Fibroblast of skin of right biceps (primary cell): ENCODE measurements at places on chromosomes 16 and 17.

DNA sequence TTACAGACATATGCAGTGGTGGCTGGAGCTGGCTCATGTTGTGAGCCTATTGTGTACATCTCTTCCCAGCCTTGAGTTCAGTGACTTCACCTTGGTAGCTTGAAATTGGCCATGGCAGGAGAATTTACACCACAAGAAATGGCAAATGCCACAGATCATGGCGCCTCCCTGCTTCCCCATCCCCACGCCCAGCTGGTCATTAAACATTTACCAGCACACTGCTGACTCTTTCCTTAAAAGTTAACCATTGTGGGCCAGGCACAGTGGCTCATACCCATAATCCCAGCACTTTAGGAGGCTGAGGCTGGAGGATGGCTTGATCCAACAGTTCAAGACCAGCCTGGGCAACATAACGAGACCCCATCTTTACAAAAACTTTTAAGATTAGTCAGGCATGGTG, 22.6 kb upstream of the ITGB4 start:
- no peak for DNase-seq

DNA sequence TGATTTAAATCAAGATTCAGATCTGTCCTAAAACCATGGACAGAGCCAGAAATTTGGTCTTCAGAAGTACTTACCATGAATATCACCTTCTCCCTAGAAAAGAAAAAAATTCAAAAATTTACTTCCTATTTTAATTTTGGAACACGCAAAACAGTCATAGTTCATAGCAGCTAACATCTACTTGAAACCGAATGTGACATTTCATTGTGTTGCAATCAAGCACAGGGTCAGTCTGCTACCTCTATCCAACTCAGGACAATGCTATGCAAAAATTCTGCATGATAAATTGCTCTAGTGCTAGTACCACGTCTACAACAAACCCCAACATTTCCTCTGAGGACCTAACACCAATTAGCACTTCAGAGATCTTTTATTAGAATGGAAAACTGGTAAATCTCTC, 7.7 kb downstream of the JPT1 start:
- no peak for DNase-seq

GRCh38 chr17:545156-545555, 169.5 kb downstream of the VPS53 start:
- DNase-seq = no peak

DNA sequence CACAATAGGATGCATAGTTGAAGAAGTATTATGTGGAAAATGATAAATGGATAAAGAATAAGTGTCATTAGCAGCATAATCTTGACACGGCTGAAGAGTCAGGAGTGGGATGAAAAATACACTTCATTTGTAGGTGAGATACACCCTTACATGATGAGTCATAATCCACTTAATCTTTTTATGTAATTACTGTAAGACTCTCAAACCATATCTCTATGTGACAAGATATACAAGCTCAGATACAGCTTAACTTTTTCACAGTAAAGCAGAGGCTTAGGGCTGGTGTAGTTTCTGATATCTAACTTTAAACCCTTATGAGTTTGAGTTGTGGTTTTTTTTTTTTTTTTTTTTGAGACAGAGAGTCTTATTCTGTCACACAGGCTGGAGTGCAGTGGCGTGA, 101.2 kb downstream of the FTO start:
- no peak for DNase-seq

DNA sequence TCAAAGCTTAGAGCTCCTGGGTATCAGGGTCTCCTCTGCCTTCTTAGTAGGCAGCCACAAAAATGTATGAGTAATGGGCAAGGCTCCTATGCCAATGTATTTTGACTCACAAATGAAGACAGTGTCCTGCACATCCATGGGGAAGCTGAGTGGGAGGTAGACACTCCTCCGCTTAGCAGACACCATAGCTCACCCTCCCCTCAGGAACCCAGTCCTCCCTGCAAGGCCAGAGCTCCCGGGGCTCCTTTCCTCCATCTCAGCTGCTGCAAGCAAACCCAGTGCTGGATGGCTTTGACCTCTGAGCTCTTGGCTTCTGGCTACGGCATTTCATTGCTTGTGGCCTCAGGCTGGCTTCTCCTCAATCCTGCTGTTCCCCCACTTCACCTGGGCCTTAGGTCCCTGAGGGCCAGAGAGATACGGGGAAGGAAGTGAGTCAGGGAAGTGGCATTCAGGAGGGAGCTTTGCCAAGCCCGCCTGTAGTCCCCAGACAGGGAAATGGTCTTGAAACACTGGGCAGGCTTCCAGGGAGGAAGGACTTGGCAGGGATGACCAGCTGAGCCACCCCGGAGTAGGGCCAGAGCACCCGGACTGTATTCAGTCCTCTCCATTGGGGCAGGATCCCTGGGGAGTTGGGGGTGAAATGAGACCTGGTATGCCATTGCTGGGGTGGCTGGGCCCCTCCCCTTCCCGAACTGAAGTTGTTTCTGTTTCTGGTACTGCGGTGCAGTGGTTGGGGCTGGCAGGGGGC, 4.5 kb downstream of the ABCC3 start:
- DNase-seq = peak; percentile 99

DNA sequence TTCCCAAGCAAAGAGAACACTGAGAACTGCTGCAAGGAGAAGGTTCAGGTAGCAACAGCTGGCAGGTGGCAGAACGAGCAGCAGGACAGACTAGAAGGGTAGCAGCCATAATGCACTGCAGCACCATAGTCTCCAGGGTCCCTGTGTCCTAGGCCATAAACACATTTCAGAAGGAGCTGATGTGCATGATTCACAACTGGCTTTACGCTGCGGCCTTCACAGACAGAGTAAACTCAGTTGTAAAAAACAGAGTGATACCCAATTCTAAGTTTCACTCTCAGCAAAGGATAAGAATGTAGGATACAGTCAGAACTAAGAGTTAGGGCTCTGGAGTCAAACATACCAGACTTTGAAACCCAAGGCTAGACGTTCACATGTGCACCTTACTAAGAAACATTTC, 24.4 kb downstream of the ARHGAP17 start:
- no peak for DNase-seq

GRCh38 chr17:16104189-16104588, 104.6 kb downstream of the TTC19 start:
- DNase-seq = no peak

GRCh38 chr17:67260170-67260987, 15.4 kb upstream of the HELZ start:
- peak; percentile 86 for DNase-seq

GRCh38 chr17:43366891-43367736, 31.7 kb upstream of the ARL4D start:
- peak; percentile 53 for DNase-seq

- no peak for DNase-seq
Observed at GRCh38 chr17:6102615-6103014, 32.4 kb downstream of the WSCD1 start.

DNA sequence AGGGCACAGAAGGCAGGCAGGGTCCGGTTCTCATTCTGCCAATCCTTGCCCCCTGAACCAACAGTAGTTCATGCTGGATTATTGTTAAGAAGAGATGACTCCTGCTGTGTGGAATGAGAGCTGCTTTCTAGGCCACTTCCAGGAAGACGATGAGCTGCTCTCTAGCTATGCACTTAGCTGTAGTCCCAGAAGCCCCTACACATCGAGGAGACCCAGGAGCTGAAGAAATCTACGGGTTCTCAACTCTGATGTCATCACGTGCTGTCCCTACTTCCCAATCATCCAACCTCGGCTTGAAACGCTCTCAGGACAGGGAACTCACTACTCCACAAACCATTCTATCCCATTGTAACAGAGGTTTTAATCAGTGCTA, 29.0 kb upstream of the EMP2 start:
- DNase-seq = peak; percentile 91

DNA sequence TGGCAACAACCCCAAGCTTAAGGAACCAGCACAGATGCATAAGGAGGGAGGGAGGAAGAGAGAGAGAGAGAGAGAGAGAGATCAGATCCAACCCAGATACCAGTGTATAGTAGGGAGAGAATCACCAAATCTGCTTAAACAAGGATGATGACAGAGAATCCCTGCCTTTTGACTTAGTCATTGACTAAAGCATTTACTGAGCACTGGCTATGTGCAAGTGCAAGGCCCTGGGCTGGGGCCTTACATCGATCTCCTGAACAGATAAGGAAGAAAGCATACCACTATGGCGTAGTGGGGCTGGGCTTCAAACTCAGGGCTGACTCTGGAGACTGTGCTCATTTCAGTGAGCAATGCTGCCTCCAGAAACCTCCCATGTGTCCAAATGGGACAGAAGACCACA, 15.8 kb downstream of the TSNAXIP1 start:
- peak; percentile 50 for DNase-seq

- no peak for DNase-seq
Observed at GRCh38 chr17:50818261-50818660, 17.1 kb upstream of the WFIKKN2 start.

- DNase-seq = no peak
Observed at GRCh38 chr16:66207139-66207882, 159.2 kb upstream of the CDH5 start.

- peak; percentile 27 for DNase-seq
Observed at GRCh38 chr17:65102788-65103187, 34.4 kb upstream of the RGS9 start.

DNA sequence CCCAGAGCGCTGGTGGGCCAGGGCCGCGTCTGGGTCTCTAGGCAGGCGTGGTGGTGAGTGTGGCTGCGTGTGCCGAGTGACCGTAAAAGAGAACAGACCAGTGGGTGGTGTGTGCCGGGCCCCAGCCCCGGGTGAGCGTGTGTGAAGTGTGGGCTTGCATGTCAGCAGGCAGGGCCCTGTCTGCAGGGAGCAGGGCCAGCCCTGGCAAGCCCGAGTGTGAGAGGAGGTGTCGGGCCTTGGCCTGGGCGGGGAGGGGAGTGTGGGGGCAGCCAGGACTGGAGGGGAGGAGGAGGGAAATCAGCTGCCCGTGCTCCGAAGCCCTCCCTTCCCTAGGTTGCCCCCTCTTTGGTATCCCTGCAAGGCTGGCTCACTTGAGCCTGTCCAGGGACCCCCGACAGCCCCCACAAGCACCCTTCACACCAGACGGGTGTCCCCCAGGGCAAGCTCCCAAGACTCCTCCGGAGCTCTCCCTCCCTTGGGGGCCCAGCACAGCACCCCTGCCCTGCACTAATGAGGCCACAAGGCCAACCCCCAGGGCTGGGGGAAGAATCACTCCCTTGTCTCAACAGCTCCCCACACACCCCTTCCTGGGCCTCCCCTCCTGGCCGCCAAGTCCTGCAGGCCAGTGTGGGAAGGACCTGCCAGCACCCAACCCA, 1.9 kb downstream of the USH1G start:
- DNase-seq = no peak

- DNase-seq = no peak
Observed at GRCh38 chr16:70465999-70466804, 11.8 kb downstream of the FCSK start.

DNA sequence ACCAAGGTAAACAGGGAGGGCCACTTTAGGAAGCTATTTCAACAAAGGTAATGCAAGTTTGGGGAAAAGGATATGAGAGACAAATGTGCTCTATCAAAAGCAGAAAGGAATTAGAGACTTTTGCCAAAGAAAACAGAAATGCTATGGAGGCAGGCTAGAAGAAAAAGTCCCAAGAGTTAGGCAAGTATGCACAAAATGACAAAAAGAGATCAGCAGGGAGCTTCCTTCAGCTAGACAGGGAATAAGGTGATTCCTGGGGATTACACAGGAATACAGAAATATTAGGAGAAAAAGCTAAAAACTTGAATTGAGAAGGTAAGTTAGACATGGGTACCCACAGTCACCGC, 2.4 kb downstream of the FXR2 start:
- peak; percentile 17 for DNase-seq

- peak; percentile 9 for DNase-seq
Observed at GRCh38 chr17:59558953-59559352, 6.5 kb upstream of the DHX40 start.

DNA sequence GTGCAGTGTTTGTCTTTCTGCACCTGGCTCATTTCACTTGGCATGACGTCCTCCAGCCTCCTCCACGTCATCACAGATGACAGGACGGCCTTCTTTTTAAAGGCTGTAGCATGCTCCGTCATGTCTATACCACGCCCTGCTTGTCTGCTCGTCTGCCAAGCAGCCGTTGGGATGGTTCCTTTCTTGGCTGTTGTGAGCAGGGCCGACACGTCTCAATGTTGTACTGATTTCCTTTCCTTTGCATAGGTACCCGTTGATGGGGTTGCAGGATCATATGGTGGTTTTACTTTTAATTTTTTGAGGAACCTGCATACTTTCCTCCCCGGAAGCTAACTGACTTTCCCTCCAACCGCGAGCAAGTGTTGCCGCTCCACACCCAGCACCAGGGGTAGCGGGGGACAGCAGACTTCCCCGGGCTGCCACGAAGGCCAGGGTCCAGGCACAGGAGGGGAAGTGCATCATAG, 212.2 kb upstream of the ZNF469 start:
- DNase-seq = no peak

DNA sequence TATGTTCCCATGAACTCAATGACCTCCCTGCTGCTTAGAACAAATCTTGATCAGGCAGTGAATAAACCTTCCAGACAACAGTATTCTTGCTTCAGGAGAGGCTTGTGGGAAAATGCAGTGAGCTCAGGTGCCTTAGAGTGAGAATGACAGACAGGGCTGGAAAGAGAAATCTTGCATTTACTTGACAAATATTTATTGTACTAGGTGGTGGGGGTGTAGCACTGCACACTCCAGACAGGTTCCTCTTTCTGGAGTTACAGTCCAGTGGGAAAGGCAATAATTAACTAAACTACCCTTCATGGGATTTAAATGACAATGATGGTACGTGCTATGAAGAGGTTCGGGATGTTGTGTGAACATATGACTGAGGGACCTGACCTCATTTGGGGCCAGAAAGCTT, 182.9 kb downstream of the SHISA9 start:
- no peak for DNase-seq
